T-helper 2 cell treated with Interferon-gamma antibody and Interleukin-4, amounts not matched to agents 5 μg/mL and 100 μg/mL, for 36 hours (primary cell): ENCODE measurements at places on chromosomes 7 and 10.

DNA sequence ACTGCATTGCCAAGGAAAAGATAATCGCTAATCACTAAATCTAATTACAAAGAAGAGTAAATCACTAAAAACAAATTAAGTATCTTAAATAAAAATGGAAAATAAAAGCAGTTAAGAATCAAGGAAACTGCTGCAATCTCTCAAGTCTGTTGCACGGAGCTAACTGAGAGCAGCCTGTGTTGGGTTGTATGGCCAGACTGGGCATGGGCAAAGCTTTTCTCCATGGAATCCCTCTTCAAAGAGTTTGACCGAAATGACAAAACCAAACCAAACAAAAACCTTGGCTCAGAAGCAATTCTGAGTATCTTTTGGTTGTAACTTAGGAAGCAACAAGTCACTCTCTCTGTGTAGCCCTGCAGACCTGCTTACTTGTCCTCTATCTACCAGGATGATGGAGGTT, 78.8 kb downstream of the CELF2 start:
- peaks cover 22% of the 10 kb centered on the region for H3K27me3 ChIP-seq
- no peak overlapping the region for H3K4me3 ChIP-seq
- DNase-seq: no peak
- H3K36me3 ChIP-seq: no peaks in the 10 kb centered on the region

DNA sequence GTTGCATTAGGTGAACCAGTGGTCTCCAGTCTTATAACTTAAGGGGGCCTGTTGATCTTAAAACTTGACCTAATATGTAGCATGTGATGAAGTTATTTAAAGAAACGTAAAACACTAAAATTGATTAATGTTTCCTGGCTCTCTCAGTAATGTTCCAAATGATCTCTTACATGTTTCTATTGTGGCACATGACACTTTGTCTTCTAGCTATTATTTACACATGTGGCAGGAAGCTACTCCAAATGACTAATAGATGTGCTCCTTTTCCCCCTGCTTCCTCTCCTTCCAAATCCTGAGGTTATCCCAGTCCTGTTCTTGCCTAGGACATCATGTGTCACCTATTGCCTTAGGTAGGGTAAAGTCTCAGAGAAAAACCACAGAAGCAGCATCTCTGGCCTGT, 89.4 kb downstream of the FAS start:
- H3K27me3 ChIP-seq: no peaks in the 10 kb centered on the region
- no peaks in the 10 kb centered on the region for H3K36me3 ChIP-seq
- no peak overlapping the region for H3K27ac ChIP-seq
- H3K4me1 ChIP-seq: peaks cover 26% of the 10 kb centered on the region
- no peak for DNase-seq

- peaks cover 10% of the 10 kb centered on the region for H3K4me1 ChIP-seq
- DNase-seq: no peak
- no peaks in the 10 kb centered on the region for H3K36me3 ChIP-seq
- no peak overlapping the region for H3K27ac ChIP-seq
Observed at GRCh38 chr10:69866246-69866687, 64.6 kb downstream of the COL13A1 start.

DNA sequence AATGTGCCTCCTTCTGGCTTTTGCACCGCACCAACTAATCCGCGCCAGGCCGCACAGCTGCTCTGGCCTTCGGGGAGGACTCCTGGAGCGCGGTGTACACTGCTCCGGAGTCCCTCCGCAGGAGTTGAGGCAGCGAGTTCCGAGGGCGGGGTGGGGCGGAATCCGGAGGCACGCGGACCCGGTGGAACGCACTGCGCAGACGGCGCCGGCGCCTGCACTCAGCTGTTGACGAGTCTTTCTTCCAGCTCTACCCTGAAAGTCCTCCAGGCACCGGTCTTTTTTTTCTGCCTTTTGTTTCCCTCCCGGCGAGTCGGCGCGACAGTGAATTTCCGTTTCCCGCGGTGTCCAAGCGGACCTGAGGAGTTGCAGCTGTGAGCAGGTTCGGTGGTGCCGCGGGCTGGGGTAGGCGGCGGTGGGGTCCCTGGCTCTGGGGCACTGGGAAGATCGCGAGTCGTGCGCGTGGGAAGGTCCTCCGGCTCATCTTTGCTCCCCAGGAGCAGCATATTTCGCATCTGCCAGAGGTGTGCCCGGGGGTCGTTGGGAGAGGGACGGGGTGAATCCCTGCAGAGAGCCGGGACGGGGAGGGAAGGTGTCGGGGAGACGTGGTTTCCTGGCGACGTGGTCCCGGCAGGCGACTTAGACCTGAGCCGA, 44.1 kb downstream of the SFTPD start:
- peak; percentile 40 for DNase-seq
- H3K27ac ChIP-seq: no peak overlapping the region
- H3K4me1 ChIP-seq: peaks cover 9% of the 10 kb centered on the region
- H3K36me3 ChIP-seq: no peaks in the 10 kb centered on the region
- peak overlapping the region; percentile 87 for H3K4me3 ChIP-seq
- peaks cover 66% of the 10 kb centered on the region for H3K27me3 ChIP-seq

GRCh38 chr7:9889554-9889953, 1084.1 kb upstream of the PHF14 start:
- no peak for DNase-seq
- no peaks in the 10 kb centered on the region for H3K27me3 ChIP-seq
- H3K36me3 ChIP-seq: no peaks in the 10 kb centered on the region
- no peaks in the 10 kb centered on the region for H3K4me1 ChIP-seq
- no peak overlapping the region for H3K27ac ChIP-seq

DNA sequence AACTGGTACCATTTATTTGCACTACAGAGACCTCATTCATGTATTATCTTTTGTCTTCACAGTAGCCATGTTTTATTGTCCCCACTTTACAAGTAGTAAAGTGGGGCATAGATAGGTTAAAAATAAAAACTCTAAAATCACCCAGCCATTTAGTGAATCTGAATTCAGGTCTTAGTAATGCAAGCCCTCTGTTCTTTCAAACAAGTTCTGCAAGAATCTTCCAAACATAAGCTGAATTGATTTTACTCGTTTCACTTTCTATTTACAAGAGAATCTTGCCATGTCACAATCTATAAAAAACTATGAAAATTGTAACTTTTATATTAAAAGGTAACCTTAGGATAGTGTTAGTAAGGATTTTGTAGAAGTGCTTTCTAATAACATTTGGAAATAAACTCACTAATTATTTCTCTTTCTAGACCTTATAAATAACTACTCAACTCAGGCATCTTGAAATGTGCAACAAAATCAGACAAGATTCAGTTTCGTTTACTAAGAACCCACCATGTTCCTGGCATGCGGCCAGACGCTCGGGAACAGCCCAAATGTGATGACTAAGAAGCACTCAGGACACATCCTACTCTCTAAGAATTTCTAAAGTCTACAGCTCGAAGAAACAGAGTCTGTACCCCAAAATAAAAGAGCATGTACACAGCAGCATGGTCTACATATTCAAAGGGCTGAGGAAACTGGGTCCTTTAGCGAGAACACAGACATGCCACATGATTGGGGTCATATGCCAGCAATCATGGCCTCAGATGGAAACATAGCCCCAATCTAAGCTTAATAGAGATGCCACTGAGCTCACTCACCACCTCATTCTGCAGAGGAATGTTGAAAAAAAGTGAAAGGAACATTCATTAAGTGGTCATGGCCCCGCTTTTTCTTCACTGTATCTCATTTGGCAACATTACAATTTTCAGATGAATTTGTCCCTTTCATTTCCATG, 167.6 kb downstream of the AMPH start:
- H3K27me3 ChIP-seq: peaks cover 2% of the 10 kb centered on the region
- peak; percentile 79 for DNase-seq

DNA sequence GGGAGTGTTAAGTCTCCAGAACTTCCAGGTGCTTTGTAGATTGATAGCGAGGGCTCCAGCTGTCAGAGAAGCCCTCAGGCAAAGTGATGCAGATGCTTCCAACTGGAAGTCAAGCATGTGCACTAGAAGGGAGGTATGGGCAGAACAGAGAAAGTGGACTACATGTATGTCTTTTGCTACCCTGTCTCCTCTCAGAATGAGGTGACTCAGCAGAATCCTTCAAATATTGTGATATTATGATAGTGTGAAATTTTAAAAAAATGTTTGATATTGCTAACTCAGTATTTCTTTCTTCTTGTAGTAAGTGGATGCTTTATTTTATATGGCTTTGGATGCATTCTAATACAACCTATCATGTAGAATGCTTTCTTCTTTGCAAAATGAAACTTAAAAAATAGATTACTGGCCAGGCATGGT, 138.9 kb upstream of the SVIL start:
- H3K4me1 ChIP-seq: peaks cover 4% of the 10 kb centered on the region
- no peak overlapping the region for H3K27ac ChIP-seq
- DNase-seq: no peak
- no peak overlapping the region for H3K4me3 ChIP-seq
- H3K36me3 ChIP-seq: no peaks in the 10 kb centered on the region

DNA sequence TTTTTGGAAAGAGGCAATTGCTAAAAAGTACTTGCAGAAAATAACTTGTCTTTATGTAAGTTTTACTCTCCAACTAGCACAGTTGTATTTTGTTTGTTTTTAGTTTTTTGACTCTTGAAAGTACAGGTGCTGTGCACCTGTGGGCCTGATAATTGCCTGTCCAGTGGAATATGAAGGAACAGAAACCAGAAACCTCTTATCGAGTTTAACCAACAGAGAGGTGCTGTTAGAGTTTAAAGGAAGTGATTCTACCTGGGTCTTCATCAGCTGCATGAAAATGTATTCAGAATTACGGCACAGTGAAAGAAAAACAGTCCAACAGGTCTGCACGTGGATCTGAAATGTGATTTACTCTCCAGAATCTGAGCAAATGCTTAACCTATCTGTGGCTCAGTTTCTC, 326.6 kb upstream of the POM121L12 start:
- no peak overlapping the region for H3K27ac ChIP-seq
- no peaks in the 10 kb centered on the region for H3K4me1 ChIP-seq
- no peaks in the 10 kb centered on the region for H3K36me3 ChIP-seq

- H3K27ac ChIP-seq: no peak overlapping the region
- H3K4me3 ChIP-seq: no peak overlapping the region
- H3K27me3 ChIP-seq: peaks cover 31% of the 10 kb centered on the region
- H3K4me1 ChIP-seq: no peaks in the 10 kb centered on the region
Observed at GRCh38 chr7:131908714-131909113, 352.3 kb upstream of the PODXL start.

- H3K4me3 ChIP-seq: no peak overlapping the region
- no peak overlapping the region for H3K27ac ChIP-seq
- H3K27me3 ChIP-seq: no peaks in the 10 kb centered on the region
Observed at GRCh38 chr7:1101563-1102431, 13.9 kb downstream of the GPER1 start.

DNA sequence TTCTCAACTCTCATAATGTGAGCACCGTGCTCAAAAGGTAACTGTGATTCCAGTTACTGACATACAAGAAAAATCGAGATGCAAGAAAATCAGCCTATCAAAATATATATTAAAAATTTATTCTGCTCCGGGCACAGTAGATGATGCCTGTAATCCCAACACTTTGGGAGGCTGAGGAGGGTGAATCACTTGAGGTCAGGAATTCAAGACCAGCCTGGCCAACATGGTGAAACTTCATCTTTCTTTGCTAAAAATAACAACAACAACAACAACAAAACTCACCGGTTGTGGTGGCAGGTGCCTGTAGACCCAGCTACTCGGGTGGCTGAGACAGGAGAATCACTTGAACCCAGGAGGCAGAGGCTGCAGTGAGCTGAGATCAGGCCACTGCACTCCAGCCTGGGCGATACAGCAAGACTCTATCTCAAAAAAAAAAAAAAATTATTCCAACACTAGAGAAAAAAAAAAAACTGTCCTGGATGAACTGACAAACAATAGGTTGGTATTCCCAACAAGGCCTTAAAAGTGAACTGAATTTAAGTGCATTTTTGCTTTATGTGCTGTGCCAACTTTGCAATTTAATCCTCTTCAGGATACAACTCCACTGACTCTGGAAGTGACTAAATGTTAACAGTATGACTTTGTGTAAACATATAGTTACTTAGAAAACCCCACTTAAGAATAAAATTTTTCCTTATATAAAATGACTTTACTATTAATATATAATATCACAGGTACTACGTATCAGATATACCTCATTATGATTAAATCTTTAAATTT, 51.1 kb downstream of the JMJD1C start:
- no peak for DNase-seq
- no peak overlapping the region for H3K27ac ChIP-seq
- H3K4me1 ChIP-seq: peaks cover 10% of the 10 kb centered on the region
- no peak overlapping the region for H3K4me3 ChIP-seq
- H3K27me3 ChIP-seq: no peaks in the 10 kb centered on the region

DNA sequence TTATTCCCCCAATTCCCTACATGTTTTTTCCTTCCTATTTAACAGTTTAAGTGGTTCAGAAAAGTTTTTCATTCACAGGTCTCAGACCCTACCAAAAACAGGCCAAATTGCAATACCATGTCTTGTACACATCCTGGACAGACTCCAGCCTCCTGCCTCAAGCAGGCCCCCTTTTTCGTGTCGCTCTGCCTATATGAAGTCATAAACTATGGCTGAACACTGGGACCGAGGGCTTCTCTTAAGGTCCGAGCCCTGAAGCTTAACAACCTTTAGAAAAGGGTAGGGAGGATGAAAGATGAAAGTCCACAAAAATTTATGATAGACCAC, 1.4 kb downstream of the FBXW4 start:
- peak overlapping the region; percentile 98 for H3K27ac ChIP-seq
- H3K36me3 ChIP-seq: peaks cover 12% of the 10 kb centered on the region
- H3K27me3 ChIP-seq: no peaks in the 10 kb centered on the region
- no peak for DNase-seq
- H3K4me3 ChIP-seq: peak overlapping the region; percentile 94

- DNase-seq: no peak
- H3K4me1 ChIP-seq: peaks cover 15% of the 10 kb centered on the region
- H3K27ac ChIP-seq: no peak overlapping the region
- H3K36me3 ChIP-seq: peaks cover 25% of the 10 kb centered on the region
- no peaks in the 10 kb centered on the region for H3K27me3 ChIP-seq
Observed at GRCh38 chr7:149252378-149252777, 9.6 kb upstream of the ZNF783 start.

- no peaks in the 10 kb centered on the region for H3K36me3 ChIP-seq
- no peak overlapping the region for H3K4me3 ChIP-seq
- H3K4me1 ChIP-seq: no peaks in the 10 kb centered on the region
- no peak overlapping the region for H3K27ac ChIP-seq
Observed at GRCh38 chr10:44033008-44033407, 351.9 kb downstream of the CXCL12 start.

DNA sequence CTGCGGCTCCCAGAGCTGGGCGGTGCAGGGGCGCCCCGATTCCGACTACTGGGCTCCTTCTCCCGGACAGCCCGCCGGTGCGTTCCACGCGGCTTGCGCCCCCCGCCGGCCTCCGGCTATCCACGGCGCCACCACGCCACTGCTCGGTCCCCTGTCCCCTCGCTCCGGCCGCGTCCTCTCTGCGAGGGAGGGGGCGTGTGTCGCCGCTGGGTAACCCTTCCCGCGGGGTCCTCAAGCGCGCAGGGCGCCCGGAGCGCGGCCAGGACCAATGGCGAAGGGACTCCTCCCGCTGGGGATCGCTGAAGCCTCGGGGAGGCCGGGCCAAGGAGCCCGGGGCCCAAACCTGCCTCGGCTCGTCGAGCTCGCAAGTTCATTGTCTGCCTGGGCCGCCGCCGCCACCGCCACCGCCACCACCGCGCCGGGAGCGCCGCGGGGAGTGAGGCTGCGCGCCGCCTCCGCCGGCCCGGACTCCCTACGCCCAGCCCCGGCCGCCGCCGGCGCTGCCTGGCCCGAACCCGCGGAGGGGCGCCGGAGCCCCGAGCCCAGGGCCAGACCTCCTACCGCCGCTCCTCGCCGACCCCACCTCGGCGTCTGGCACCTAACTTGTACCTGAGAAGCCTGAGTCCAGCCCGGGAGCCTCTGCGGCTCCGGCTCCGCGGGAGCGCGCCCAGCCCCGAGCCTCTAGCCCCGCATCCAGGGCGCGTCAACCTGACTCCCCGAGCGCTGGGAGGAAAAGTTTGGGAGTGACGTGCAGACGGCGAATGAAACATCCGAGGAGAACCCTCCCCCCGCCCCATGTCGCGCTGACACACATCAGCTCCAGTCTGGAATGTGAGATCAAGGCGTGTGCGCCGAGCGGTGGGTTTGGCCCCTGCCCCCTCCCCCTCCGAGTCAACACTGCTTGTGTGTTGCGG, at the start of gene CHST15:
Gene CHST15 (minus strand): TSS at position 739 of the 914 bp plus-strand sequence. CDS start 47,386 bp downstream, outside the sequence.
- no peak for DNase-seq
- H3K36me3 ChIP-seq: no peaks in the 10 kb centered on the region
- H3K4me1 ChIP-seq: no peaks in the 10 kb centered on the region
